GM20000 (cell line): ENCODE measurements at places on chromosomes 16 and 17.
A peak's percentile ranks its signal among the peaks of the same experiment; 100 is the strongest.

GRCh38 chr16:11783319-11784037 lies 13.6 kb downstream of the ZC3H7A start:
- DNase-seq = peak; percentile 67

GRCh38 chr16:7182510-7183109 lies 150.0 kb upstream of the RBFOX1 start:
- DNase-seq = no peak

DNA sequence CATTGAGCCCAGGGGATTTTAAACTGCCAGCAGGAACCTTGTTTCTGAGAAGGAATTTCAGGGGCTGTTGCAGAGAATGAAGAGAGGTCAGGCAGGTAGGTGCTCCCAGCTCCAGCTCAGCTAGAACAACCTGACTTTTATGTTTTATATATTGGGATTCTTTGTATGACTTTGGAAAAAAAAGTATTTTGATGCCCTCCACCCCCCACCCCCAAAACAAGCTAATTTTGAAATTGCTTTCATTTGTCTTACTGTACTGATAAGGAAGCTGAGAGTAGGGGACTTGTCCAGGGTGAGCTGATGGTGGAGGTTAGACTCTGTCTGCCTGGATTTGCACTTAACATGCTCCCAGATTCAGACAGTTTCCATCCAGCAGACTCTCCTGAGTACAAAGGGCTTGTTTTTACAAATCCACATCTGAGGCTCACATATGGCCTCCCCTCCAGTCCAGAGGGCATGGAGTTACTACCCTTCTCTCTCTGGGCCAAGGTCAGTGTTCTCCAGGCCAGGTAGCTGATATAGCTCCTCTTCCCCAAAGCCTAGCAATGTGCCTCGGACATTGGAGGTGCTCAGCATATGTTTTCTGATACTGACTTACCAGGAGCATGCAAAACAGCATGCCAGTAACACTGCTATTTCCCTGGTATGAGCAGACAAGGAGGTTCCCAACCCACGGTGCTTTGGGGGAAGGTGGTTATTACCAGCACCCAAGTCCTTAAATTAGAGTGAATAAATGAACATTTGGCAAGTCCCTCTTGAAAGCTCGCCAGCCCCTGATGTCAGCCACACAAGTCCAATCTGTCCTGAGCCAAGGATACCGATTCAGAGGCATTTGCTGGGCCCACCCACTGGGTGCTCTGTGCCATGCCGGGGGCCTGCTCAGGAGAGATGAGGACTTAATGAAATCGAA lies 11.3 kb downstream of the STX1B start:
- DNase-seq = no peak

DNA sequence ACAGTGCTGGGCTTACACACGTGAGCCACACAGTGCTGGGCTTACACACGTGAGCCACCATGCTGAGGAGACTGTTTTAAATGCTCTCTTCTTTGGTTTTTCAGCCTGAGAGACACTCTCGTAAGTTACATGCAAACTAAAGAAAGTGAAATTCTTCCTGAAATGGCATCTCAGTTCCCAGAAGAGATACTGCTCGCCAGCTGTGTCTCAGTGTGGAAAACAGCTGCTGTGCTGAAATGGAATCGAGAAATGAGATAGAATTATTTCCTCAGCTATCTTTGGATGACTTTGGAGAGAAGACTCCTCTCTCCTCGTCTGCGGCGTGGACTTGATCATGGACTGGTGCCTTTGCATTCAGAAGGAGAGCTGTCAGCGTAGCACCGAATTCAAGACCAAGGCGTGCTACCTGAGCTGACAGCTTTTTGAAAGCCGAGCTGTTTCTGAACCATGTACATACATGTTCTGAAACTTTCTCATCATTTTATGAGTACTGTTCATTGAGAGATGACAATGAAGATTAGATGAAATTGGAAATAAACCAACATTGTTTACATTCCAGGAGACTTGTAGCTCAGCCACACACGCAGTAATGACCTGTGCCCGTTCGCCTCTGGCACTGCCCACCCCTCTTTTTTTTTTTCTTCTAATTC lies 21.6 kb upstream of the ENDOV start:
- no peak for DNase-seq

DNA sequence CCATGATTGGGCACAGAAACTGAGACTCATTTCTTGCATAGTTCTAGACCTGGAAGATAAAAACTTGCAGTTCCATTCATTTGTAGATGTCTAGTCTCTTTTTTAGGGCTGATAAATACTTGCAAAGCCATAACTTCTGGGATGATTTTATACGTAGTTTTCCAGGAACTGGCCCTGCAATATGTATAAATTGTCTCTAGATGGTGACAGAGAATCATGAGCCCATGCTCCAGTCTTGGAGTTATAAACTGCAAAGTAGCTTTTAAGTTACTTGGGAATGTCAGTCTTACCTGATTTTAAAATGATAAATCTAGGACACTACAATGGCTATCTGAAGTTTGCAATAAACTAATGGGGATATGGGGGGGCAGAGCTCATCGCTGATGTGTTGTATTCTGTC lies 3.0 kb upstream of the ADAMTS18 start:
- DNase-seq = no peak

DNA sequence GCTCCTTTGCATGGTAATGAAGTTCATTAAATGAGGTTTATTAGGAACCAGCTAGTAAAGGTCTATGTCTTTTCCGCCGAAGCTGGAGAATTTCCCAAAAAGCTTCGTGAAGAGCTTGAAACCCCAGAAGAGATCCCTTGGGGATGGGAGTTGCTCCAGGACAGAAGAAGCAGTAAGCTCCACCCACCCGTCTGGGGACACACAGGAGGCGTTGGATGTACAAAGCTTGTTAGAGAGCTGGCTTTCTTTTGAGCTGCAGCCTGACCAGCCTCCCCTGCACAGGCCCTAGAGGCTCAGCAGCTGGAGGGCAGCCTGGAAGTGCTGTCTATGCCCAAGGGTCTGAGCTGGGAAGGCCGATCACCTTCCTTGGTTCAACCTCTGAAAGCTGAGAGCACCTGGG lies 147.4 kb upstream of the SDK2 start:
- no peak for DNase-seq

DNA sequence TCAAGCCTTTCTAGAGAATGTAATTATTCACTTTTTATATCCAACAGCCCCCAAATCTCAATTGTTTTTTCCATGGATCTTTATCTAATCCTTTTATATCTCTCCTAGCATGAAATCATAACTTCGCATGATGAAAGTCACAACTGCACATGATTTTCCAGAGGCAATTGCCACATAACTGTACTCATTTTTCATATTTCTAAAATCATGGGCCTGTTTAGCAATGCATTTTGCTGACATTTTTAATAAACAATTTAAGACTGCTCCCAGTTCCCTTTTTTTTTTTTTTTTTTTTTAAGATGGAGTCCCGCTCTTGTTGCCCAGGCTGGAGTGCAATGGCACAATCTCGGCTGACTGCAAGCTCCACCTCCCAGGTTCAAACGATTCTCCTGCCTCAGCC lies 83.5 kb downstream of the VMP1 start:
- DNase-seq = no peak

GRCh38 chr16:80663078-80663477 lies 122.3 kb downstream of the DYNLRB2 start:
- no peak for DNase-seq

- DNase-seq = no peak
These were observed 292.0 kb downstream of the SEC14L1 start for GRCh38 chr17:77432742-77433141.

GRCh38 chr17:57766318-57766943 lies 21.3 kb upstream of the CCDC182 start:
- DNase-seq = no peak

DNA sequence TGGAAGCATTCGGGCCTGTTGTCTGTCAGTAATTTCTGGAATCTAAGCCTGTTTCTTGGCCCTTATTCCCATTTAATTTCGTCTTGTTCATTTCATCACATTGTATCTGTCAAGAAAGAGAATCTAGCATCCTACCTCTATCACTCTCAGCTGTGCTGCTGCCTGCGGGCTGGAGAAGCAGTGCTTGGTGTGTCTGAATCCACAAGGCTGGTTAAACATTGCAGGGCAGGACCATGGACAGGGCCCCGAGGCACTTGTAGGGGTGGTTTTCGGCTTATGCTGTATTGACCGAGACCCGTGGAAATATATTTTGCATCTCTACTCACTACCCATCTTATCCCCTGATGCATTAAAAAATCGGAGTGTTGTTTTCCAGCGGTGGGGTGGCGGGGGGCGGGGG lies 3.1 kb downstream of the RAB11FIP4 start:
- DNase-seq = peak; percentile 72

GRCh38 chr17:42525221-42525620 lies 10.8 kb upstream of the NAGLU start:
- no peak for DNase-seq

DNA sequence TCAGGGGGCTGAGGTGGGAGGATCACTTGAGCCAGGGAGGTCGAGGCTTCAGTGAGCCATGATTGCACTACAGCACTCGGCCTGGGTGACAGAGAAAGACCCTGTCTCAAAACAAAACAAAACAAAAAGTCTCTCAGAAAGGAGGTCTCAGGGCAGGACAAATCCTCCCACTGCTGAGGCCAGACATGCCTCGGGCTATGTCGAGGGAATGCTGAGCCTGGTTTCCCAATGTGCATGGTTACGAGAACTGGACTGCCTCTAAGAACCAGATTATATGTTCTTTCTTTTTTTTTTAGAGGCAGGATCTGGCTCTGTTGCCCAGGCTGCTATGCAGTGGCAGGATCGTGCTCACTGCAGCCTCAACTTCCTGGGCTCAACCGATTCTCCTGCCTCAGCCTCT lies 27.6 kb downstream of the TRAP1 start:
- DNase-seq = no peak

DNA sequence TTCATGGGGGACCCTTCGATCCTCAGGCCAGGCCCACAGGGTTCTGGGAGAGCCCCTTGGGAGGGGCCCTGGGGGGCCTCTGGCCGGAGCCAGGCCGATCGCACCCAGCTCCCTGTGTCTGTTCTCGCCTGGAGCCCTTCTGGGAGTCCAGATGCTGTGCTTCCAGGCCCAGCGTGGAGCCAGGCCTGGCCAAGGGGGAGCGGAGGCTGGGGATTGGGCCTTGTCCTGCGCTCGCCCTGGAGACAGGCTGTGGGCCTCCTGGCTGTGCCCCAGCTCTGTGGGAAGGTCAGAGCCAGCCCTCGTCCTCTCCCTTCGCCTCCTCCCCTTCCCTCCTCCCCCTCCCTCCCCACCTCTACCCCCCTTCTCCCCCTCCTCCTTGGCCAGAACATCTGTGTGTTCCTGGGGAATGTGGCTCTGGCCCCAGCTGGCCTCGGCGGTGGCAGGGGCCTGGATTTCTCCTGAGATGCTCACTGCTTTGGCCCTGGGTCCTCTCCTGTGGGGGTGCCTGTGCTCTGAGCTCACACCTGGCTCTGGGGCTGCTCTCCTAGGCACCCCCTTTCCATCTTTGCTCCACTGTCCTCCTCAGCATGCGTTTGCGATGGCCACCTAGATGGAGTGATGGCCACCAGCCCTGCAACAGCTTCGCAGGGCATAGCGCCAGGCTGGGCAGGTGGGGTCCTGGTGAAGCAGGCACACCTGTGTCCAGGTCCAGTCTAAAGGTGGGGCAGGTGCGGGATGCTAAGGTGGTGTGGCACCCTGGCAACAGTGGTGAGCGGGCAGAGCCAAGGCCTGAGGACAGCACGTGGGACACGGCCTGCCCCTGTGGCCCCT lies 90.6 kb upstream of the CIBAR2 start:
- DNase-seq = no peak

DNA sequence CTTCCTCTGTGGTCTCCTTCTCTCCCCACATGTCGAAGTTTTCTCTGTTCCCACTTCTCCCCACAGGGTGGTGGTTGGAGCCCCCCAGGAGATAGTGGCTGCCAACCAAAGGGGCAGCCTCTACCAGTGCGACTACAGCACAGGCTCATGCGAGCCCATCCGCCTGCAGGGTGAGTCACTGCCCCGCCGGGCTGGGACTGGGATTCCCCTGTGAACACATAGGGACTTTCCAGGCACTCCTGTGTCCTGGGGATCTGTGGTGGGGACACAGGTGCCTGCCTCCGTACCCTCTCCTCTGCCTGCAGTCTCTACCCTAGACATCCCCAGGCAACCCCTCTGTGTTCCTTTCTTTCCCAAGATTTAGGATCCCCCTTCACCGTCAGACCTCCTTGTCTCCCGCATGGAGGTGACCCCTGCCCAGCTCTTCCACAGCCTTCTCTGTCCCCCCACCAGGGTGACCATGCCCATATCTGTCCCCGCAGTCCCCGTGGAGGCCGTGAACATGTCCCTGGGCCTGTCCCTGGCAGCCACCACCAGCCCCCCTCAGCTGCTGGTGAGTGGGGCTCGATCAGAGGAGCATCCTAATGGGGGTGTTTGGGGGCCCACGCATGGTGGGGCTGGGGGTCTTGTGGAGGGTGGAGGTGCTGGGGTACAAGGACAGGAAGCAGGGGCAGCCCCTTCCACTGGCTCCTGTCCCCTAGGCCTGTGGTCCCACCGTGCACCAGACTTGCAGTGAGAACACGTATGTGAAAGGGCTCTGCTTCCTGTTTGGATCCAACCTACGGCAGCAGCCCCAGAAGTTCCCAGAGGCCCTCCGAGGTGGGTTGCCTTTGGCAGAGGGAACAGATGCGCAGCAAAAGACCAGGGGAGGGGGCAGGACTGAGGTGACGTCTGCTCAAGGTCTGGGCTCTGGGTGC lies 5.8 kb downstream of the ITGAM start:
- DNase-seq = peak; percentile 83

GRCh38 chr16:2874912-2875362 lies 8.1 kb upstream of the FLYWCH2 start:
- peak; percentile 81 for DNase-seq

GRCh38 chr17:34220752-34221395 lies 34.2 kb upstream of the CCL2 start:
- DNase-seq = no peak

DNA sequence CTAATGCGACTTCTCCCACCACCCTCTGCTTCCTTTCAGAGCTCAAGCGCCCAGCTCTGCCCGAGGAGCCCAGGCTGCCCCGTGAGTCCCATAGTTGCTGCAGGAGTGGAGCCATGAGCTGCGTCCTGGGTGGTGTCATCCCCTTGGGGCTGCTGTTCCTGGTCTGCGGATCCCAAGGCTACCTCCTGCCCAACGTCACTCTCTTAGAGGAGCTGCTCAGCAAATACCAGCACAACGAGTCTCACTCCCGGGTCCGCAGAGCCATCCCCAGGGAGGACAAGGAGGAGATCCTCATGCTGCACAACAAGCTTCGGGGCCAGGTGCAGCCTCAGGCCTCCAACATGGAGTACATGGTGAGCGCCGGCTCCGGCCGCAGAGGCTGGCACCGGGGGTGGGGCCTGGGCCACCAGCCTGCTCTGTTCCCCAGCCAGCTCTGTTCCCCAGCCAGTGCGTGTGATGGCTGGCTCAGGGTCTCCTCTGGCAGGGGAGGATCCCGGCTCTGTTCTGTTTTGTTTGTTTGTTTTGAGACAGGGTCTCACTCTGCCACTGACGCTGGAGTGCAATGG lies 18.7 kb downstream of the CRISPLD2 start:
- DNase-seq = no peak
